ENCODE measurements at places on chromosomes 16 and 17.
A peak's percentile ranks its signal among the peaks of the same experiment; 100 is the strongest.

DNA sequence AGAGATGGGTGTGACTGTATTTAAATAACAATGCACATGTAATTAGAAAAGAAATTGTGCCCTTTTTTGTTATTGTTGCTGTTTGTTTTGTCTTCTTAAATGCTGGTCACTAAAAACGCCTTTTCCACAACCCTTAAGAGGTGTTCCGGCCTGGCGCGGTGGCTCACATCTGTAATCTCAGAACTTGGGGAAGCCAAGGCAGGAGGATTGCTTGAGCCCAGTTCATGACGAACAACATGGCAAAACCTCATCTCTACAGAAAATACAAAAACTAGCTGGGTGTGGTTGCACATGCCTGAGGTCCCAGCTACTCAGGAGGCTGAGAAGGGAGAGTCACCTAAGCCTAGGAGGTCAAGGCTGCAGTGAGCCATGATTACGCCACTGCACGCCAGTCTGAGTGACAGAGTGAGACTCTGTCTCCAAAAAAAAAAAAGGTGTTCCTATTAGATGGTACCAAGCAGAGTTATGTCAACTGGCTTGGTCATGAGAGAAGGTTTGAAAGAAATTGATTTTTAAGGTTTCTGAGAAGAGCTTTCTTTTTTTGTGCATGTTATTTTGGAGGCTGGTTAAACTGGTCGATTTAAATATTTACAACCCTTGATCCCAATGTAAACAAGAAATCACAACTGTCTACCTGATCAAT is 23.5 kb upstream of the RFFL start:
- DNase-seq = no peak

GRCh38 chr17:20156196-20157000 is 147.2 kb downstream of the SPECC1 start:
- DNase-seq = peak; percentile 18

DNA sequence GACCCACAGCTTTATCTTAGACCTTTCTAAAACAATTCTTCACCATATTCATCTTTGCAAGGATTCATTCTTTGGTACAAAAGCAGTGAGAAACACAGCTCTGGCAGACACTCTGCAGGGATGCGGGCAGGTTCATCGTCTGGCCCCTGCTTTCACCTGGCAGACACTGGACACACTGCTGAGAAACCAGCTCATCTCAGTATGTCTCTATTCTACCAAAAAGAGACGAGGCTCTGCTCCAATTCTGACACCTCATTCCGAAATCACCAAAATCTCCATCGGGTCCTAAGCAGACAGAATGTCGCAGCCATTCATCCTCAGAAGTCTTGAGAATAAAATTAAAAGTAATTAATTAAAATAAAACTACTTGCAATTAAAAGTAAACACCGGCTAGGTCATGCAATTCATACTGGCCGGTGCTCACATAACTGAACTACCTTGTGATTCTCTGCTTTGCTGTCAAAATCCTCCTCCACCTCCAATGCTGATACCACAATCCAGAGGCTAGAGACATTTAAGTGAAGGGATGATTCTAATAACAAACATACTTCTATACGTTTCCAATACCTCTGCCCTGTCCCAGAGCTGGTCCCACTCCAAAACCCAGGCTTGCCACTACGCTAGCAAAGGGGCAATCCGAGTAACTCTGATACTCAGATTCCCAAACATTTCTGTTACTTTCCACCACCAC is 1.3 kb downstream of the RNF157 start:
- DNase-seq = no peak

GRCh38 chr17:14448818-14449217 is 147.9 kb downstream of the HS3ST3B1 start:
- DNase-seq = no peak

DNA sequence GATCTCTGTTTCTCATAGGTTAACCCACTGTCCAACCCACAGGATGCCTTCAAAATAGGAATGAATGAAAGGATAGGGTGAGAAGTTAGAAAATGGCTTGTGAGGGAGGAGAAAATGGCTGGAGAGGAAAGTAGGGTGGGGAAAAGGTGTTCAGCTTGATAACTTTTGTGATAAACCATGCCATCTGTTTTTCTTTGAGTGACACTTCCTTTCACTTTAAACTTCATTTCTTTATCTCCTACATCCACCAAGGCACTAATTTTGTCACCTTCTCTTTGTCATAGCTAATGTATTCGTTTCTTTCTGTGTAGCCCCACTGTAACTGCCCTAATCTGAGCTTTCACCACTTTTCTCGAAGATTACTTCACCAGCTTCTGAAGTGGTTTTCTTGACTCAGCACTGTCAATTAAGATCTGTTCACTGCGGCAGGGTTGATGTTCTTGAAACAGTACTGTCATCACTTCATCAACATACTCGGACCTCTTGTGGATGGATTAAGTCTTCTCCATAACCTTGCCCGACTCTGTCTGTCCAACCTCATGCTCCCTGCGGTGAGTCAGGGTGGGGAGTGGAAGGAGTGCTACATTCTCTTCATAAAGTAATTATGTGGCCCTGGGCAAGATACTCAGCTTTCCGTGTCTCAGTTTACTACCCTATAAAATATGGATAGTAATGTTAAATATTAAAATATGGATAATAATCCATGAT is 5.5 kb upstream of the KRT10 start:
- no peak for DNase-seq

- DNase-seq = no peak
These were observed 50.5 kb downstream of the WWP2 start for GRCh38 chr16:69812688-69813014.
